AG04450 (cell line): ENCODE measurements at places on chromosomes 5 and 9.

DNA sequence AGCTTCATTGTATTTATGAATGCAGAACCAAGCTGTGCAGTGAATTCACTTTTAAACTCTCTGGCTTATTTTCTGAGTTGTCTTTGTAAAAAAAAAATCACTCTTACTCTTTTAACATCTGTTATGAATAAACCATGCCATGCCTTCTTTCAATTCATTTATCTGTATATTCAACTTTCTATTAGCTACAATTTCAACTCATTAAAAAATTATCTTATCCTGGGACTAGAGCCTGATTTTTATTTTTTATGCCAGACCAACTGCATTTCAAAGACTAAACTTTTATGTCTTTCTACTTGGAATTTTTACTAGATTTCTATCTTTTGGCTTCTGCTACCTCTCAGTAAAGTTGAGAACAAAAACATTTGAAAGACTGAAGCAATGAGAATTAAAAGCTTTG is 342.7 kb downstream of the DEPDC1B start:
- no peak for DNase-seq

DNA sequence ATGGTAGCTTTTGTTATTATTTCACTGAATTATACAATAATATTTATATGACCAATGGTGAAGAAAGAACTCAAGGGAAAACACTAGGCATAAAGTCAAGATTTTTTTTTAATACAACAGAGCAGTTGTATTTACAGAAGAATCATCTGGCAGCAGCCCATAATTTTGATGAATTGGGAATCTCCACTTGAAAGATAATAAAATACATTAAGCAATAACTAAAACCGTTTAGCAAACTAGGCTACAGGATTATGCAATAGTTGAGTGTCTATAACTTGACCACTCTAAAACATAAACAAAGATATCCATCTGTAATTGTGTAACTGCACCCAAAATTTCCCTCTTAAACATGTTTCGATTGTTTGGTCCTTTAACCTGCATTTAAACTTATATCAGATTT is 80.8 kb downstream of the SNCAIP start:
- no peak for DNase-seq

DNA sequence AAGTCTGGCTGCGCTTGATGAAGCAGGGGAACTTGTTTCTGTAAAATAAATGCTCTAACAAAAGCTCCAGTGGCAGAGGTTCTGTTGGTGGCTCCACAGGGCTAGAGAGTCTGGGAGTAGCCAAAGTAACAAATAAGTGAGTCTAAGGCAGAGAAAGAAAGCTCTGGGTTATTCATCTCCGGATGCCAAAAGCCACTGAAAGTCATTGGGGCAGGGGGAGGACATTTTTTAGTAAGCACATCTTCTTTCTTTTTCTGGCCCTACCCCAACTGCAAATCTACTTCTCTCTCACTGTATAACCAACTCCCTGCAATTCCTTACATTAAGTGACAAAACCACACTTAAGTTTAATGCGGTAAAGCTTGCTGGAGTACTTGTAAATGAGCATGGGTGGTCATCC is 141.6 kb downstream of the INSYN2B start:
- no peak for DNase-seq

DNA sequence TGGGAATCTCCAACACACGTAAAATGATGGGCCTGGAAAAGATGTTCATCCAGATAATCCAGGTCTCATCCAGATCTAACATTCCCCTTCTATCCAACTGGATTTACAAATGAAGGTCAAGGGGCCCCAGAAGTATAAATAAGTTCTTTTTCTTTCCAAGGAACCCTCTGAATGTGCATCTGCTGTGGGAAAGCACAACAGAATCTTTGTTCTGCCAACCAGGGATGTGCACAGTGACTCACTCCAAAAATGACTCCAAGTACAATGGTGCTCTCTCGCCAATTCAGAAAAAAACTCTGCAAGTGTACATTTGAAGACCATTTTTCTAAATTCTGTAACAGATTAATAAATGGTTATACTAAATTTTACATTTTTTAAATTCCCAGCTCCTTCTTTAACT is 12.4 kb downstream of the RAPGEF6 start:
- no peak for DNase-seq

DNA sequence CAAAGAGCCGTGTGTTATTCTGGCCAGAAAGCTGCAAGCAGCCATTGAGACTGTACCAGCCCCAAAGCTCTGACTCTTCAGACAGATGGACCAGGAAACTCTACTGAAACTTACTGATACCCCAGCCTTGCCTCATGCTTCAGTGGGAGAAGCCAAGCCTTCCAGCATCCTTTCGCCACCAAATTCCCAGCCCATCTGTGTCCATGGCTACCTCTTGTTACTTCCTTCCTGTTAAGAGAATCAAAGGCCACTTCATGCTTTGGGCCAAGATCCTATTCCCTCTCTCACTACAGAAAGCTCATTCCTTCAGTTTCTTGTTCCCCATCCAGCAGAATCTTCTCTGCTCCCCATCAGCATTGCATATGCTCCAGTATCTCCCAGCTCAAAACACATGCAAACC is 46.9 kb upstream of the FREM1 start:
- DNase-seq, result no peak

DNA sequence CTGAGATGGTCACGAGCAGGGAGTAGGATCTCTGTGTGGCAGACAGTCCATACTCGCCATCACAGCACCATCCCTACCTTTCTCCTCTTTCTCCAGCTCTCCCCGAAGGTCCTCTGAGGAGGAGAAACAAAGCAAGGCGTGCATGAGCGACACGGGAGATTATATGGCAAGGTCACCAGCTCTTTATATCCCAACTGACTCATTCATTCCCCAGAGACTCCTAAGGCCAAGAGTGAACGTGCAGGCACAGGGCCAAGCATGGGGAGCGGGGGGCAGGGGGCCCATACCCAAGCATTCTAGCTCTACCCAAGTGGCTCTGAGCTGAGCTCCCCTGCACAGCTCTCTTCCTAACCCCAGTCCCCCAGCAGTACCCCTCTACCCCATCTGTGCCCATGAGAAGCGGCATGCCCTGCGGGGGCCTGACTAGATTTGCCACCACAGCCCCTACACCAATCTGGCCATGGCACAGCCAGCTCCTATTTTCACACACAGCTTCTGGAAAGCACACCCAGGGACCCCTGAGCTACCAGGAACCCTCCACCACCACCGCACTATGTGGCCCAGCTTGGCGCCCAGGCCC is 6.8 kb downstream of the TRIM7 start:
- DNase-seq, result no peak

DNA sequence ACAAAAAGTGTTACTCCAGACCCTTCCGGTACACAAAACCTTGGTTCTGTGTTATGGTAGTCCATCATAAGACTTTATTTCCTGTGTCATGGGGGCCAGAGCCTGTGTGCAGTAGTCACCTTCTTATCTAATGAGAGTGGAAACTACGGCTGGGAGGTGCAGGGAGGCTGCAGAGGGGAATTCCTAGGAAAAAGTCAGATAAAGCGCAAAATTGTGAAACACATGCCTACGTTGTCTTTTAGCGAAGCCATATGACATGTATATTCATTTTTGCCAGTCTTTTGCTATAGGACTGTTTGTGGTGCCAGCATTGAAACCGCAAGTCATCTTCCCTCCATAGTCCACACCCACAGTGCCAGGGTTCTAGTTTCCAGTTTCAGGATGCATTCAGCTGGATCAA is 80.7 kb downstream of the PPARGC1B start:
- DNase-seq, result no peak

DNA sequence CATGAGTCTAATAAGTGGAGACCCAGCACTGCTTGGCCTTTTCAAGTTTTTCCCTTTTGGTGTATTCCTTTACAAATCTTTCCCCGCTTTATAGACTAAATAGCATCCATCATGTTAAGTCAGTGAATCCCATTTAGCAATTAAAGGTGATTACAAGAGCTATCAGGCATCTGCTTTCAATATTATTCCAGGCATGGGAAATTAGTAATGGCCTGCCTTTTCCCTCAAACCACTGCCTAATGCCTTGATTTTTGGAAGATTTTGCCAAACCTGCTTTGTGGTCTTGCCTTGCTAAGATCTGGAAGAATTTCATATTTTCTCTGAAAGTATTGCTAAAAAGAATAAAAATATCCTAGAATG is 102.8 kb upstream of the GNA14 start:
- no peak for DNase-seq

- DNase-seq, result no peak
Measured at GRCh38 chr5:158838781-158839180, 260.9 kb downstream of the EBF1 start.

DNA sequence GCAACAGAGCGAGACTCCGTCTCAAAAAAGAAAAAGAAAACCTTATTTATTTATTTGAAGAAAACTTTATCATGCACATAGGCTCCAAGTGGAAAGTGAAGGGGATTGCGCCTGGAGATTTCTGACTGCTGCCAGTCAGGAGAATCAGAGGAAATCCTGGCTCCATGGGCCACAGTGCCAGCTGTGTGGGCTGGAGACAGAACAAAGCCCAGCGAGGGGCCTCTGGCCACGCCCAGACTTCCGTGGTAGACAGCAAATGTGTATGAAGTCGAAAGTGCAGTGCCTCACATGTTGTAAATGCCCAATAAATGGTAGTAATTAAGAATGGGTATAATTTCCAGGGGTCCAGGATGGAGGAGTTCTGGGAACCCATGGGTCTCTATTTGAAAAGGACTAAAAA is 75.8 kb upstream of the WWC1 start:
- DNase-seq, result no peak

GRCh38 chr5:168674893-168675482 is 95.8 kb upstream of the PANK3 start:
- DNase-seq, result no peak

- DNase-seq, result no peak
Measured at GRCh38 chr9:98108531-98109031, 10.4 kb downstream of the TRIM14 start.

- no peak for DNase-seq
Measured at GRCh38 chr5:71939452-71940230, 167.6 kb upstream of the MAP1B start.

GRCh38 chr9:18189871-18190670 is 283.9 kb upstream of the ADAMTSL1 start:
- no peak for DNase-seq

DNA sequence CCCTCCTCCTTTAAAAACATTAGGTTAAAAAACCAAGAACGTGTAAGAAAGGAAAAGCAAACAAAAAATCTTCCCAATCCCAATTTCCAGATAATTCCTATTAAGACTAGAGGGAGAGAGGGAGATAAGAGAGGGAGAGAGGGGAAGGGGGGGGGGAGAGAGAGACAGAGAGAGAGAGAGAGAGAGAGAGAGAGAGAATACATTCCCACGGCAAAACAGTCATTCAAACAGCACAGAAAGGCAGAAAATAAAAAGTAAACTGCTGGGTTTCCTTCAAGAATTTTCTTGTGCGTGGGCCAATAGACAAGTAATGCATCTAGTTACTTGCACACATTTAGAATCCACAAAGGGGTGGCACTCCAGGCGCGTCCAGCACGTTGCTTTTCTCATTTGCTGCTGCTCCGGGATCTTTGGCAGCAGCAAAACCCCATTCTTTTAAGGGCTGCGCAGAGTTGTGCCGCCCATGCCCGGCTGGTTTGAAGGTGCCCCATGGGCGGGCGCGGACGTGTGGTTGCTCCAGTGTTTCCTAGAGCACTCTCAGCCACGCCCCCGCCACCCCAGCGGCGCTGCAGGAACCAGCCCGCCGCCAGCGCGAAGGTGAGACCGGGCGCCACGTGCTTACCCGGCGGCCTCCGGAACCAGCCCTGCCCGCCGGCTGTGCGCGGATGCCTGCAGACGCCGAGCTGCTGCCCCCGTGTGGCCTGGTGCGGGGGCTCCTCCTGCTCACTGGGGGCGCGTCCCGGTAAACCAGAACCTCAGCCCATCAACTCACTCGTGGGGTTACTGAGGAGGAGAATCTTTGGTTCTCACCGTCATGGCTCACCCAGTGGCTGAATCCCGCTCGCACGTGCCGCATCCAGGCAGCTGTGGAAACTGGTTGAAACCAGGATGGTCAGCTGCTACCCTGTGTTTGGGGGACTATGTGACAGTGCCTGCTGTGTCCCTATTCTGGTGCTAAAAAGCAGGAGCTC is 44.6 kb downstream of the STC2 start:
- no peak for DNase-seq

- DNase-seq, result peak; percentile 15
Measured at GRCh38 chr5:64634997-64635686, 55.2 kb upstream of the SHISAL2B start.

DNA sequence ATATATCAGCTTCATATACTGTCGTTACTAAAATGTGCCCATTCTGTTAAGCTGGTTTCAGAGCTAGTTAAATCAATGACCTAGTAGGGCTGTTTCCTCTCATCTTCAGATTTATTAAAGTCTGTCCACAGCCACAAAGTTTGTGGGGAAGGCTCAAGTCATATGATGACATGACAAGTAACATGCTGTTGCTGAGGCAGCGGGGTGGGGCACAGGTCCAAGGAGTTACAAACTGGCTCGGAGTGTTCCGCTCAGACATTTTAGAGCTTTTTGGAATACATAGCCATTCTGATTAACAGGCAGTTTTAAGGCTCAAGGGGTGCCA is 2.7 kb upstream of the ANP32B start:
- DNase-seq, result no peak

DNA sequence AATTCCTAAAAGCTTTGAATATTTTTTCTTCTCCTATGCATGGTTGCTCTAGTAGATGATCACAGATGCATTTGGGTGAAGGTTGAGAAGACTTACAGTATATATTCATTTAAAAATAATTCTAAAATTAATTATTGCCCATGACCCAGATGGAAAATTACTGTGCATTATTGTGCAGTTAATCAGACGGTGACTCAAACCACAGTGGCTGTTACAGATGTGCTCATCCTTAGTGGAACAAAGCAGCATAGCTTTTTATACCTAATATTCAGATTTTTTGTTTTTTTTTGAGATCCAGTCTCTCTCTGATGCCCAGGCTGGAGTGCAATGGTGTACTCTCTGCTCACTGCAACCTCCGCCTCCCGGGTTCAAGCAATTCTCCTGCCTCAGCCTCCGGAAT is 10.7 kb downstream of the OR2V1 start:
- DNase-seq, result no peak

DNA sequence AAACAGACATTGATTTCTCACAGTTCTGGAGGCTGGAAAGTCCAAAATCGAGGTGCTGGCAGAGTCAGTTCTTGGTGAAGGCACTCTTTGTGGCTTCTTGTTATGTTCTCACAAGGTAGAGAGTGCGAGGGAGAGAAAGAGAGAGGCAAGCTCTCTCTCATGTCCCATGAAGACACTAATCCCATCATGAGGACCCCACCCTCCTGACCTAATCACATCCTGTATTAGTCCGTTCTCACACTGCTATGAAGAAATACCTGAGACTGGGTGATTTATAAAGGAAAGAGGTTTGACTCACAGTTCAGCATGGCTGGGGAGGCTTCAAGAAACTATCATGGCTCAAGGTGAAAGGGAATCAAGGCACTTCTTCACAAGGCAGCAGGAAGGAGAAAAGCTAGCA is 5.7 kb upstream of the AMACR start:
- DNase-seq, result no peak
